ENCODE measurements at places on chromosomes 5 and 9. TPM values are rescaled to one million over a fixed set of nuclear protein-coding genes. Genes with fewer than 3 reads are reported as not detected.

The MUSK gene
- not detected for total RNA-seq

The PRUNE2 gene
- not detected for total RNA-seq

The HAVCR2 gene
- total RNA-seq = 5.4 TPM

The PCDHB2 gene
- not detected for total RNA-seq

The ANKRD34B gene
- total RNA-seq = not detected

DNA sequence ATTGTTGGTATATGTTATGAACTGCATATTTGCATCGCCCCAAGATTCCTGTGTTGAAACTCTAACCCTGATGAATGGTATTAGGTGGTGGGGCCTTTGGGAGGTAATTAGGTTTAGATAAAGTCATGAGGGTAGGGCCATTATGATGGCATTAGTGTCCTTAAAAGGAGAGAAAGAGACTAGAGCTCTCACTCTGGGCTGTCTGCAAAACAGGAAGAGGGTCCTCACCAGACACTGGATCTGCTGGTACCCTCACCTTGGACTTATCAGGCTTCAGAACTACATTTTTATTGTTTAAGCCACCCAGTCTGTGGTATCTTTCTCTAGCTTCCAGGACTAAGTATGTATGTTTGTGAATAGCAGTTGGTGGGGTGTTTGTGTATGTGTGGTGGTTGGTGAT is 68.9 kb downstream of the MACIR start:
- H3K27ac ChIP-seq = no peak overlapping the region
- no peaks in the 10 kb centered on the region for H3K4me1 ChIP-seq
- H3K27me3 ChIP-seq = peaks cover 6% of the 10 kb centered on the region
- H3K4me3 ChIP-seq = no peak overlapping the region
- DNase-seq = no peak
- H3K36me3 ChIP-seq = no peaks in the 10 kb centered on the region

GRCh38 chr5:20618340-20618739 is 630.3 kb upstream of the CDH18 start:
- no peak overlapping the region for H3K4me3 ChIP-seq
- no peak for DNase-seq
- no peaks in the 10 kb centered on the region for H3K27me3 ChIP-seq
- H3K4me1 ChIP-seq = no peaks in the 10 kb centered on the region
- H3K36me3 ChIP-seq = no peaks in the 10 kb centered on the region

DNA sequence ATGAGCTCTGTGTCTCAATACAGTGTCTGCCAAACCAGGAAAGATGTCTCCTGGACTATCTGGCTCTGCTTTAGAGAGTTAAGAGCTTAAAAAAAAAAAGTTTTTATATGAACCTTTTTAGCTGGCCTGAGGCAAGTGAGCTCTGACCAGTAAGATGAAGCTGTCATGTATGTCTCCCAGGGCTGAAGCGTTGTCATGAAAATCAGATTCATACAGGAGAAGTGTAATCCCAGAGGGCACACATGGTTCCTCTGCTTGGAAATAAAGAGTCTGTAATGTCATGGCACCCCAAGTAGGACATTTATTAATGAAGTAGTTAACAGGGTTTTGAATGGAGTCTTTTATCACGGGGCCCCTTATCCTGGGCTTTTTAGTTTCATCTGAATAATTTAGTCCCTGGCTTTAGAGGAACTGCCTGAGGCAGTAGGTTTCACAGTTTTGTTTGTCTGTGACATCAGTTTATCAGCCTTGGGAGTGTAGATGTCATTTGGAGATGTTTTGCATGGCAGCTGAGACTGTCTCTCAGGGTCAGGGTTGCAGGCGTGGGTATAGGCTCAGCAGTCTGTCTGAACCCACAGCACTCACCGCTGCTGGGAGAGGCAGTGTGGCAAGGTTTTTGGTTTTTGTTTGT is 223.3 kb downstream of the DIRAS2 start:
- H3K27ac ChIP-seq = no peak overlapping the region
- no peak for DNase-seq
- no peaks in the 10 kb centered on the region for H3K36me3 ChIP-seq
- no peak overlapping the region for H3K4me3 ChIP-seq
- H3K4me1 ChIP-seq = no peaks in the 10 kb centered on the region

DNA sequence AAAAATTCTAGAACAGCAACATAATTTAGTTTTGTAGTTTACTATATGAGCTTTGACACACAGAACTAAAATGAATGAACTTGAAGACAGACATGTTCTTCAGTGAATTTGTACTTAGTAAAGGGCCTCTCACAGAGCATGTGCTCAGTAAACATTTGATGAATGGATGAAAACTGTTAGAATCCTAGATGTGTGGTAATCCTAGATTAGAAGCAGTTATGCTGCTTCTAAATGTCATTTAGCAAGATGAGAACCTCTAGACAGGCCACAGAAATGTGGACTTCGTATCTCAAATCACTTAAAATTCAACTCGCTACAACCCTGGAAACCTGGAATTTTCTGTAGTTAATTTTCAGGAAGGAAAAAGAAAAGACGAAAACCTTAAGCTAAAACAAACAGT is 8.5 kb downstream of the GOLPH3 start:
- DNase-seq = no peak
- no peaks in the 10 kb centered on the region for H3K36me3 ChIP-seq
- no peak overlapping the region for H3K4me3 ChIP-seq
- H3K27me3 ChIP-seq = no peaks in the 10 kb centered on the region
- H3K4me1 ChIP-seq = peaks cover 54% of the 10 kb centered on the region

DNA sequence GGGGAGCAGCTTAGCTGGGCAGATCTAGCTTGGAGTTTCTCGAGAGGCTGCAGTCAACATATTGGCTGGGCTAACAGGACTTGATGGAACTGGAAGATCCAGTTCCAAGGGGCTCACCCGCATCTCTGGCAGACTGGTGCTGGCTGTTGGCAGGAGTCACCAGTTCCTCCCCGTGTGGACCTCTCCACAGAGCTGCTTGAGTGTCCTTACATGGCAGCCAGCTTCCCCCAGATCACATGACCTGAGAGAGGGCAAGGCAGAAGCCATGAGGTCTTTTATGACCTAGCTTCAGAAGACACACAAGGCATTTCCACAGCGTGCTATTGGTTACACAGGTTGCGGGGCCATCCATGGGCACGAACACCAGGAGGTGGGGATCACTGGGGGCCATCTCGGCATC is 26.4 kb upstream of the RXRA start:
- DNase-seq = no peak
- no peaks in the 10 kb centered on the region for H3K27me3 ChIP-seq
- H3K27ac ChIP-seq = no peak overlapping the region
- peaks cover 4% of the 10 kb centered on the region for H3K4me1 ChIP-seq
- H3K36me3 ChIP-seq = no peaks in the 10 kb centered on the region

GRCh38 chr5:10726913-10727517 is 34.0 kb downstream of the DAP start:
- H3K36me3 ChIP-seq = no peaks in the 10 kb centered on the region
- H3K4me3 ChIP-seq = no peak overlapping the region
- H3K27me3 ChIP-seq = no peaks in the 10 kb centered on the region
- H3K27ac ChIP-seq = no peak overlapping the region
- peaks cover 7% of the 10 kb centered on the region for H3K4me1 ChIP-seq
- no peak for DNase-seq

DNA sequence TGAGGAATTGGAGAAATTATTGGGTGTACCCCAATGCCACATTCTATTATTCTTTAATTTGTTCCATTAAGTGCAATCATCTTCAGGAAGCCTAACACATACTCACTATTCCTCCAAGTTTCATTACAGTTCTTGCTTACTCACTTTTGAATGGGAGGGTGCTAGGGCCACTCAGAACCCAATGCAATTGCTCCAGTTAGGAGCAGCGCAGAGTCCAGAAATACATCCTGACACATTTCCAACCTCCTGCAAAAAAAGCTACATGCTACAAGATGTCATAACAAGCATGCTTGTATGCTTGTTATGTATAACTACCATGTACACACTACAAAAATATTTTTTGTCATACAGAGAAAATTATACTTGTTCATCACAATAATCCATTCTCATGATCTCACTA is 27.8 kb downstream of the NFIB start:
- peaks cover 11% of the 10 kb centered on the region for H3K27me3 ChIP-seq
- no peak for DNase-seq
- H3K36me3 ChIP-seq = no peaks in the 10 kb centered on the region

GRCh38 chr5:120769312-120769872 is 305.3 kb downstream of the PRR16 start:
- no peak overlapping the region for H3K27ac ChIP-seq
- no peaks in the 10 kb centered on the region for H3K27me3 ChIP-seq
- H3K36me3 ChIP-seq = no peaks in the 10 kb centered on the region
- H3K4me1 ChIP-seq = no peaks in the 10 kb centered on the region
- no peak for DNase-seq

DNA sequence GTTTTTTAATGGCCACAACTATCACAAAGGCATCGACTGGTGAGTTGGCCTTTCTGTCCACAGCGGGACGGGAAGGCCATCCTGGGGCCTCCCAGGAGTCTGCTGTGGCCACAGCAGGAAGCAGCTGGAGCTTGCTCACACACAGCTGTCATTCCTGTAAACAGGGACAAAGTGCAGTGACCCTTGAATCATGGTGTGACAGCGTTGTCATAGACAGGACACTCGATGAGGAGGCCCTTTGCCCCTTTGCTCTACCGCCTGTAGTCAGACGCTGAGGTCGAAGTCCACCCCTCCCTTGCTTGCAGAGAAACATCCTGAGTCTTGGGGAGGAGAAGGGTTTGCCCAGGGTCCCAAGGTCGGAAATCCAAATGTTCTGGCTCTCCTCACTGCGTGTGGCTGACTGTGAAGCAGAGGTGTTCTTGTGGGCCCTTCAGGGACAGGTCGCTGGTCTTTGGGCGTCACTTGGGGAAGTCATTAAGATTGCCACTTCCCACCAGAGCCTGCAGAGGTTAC is 35.1 kb downstream of the NDST1 start:
- H3K27me3 ChIP-seq = no peaks in the 10 kb centered on the region
- no peaks in the 10 kb centered on the region for H3K4me1 ChIP-seq
- no peak overlapping the region for H3K4me3 ChIP-seq

- no peak overlapping the region for H3K27ac ChIP-seq
- DNase-seq = no peak
- H3K36me3 ChIP-seq = no peaks in the 10 kb centered on the region
- no peak overlapping the region for H3K4me3 ChIP-seq
- no peaks in the 10 kb centered on the region for H3K4me1 ChIP-seq
- no peaks in the 10 kb centered on the region for H3K27me3 ChIP-seq
These were observed 101.8 kb downstream of the CCDC192 start for GRCh38 chr5:127804886-127805426.

- no peak overlapping the region for H3K4me3 ChIP-seq
- H3K36me3 ChIP-seq = no peaks in the 10 kb centered on the region
- no peak for DNase-seq
- H3K4me1 ChIP-seq = no peaks in the 10 kb centered on the region
These were observed 58.2 kb downstream of the ZNF618 start for GRCh38 chr9:113934167-113934828.

Measured in naive thymus-derived CD8-positive, alpha-beta T cell (primary cell).